ENCODE measurements at places on chromosomes 12 and 14.

DNA sequence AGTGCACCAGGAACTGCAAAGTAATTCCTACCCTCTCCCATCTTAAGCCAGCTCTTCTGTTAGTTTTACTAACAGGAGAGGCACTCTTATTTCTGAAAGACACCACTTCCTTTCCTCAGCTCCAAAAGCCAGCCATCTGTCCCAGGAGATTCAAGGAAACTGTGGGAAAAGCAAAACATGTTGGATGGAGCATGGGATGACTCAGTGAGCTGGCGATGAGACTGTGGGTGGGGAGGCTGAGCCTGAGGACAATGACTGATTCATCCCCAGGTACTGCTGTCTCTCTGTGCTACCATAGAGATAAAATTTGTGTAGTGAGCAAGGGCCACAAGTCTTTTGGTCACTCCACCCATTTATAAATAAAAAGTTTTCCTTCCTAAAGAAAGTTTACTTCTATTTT, 141.4 kb downstream of the MYRFL start:
- no peak for DNase-seq

DNA sequence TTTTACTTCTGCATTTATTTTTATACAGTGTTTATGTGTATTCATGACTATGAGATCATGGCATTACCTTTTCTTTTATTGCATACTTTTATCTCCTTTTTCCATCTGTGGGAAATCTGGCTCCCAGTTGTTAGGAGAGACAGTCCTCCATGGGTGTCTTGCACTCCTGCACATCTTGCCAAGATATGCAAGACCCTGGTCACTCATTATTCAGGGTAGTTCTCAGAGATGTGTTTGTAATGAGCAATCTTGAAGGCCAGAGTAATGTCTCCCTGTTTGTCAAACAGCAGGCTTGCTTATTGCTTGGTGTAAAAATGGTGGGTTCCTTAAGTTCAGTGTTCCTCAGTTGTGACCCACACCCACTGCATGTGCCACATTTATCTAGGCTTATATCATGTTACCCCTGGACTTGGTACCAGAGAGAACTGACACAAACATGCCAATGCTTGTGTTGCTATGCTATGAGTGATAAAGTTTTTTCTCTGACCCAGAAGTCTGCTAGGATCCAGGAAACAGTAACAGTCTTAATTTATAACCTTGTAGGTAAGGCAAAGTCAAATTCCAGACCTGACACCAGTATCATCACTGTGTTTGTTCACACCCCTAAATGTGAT, 36.8 kb downstream of the PPHLN1 start:
- no peak for DNase-seq

GRCh38 chr12:68242777-68243176, 10.6 kb downstream of the IL22 start:
- no peak for DNase-seq

DNA sequence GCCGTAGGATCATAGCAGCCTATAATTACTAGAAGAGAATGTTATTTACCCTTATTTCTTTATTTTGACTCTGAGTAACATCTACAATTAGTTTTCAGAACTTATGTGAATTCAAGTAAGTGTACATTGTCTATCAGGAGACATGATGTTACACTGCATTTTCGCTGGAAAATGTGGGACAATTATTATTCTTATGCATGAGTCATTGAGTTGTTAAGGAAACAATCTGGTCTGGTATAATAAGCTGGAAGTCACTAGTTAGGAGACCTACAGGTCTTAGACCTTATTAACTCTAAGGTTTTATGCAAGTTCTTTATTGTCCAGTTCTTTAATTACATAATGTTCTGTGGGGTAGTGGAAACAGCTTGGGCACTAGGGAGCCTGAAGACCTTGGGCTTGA, 5.8 kb downstream of the KTN1 start:
- no peak for DNase-seq

DNA sequence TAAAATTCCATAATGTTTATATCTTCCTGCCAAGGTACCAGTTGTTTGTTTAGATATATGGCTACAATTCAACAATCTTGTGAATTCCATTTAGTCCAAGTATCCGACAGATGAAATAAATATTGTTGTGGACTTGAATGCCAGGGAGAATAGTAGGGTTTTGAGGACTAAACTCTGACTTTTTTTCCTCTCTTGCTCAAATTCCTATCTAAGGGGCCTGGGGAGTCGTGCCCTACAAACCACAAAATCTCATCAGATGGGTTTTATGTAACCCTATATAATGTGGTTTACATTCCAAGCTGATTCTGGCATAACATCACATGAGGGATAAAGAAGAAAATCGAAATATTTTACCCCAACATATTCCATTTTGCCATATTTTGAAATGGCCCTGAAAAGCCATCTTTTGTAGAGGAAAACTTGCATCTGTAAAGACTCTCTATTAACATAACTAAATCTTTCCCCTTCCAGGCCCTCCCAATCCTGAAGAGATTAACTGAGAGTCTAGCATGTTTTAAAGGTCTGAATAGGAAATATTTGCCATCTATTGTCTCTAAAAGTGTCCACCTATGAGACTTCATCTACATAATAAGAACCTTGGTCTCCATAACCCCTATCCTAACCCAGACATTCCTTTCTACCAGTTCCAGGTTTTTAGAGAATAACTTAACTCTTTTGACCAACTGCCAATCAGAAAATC, 184.7 kb upstream of the KITLG start:
- DNase-seq: no peak

- no peak for DNase-seq
Observed at GRCh38 chr14:65095633-65096205, 6.6 kb downstream of the MAX start.

- DNase-seq: no peak
Observed at GRCh38 chr14:51609955-51610283, 41.8 kb upstream of the FRMD6 start.

GRCh38 chr12:40820794-40821484, 128.7 kb downstream of the CNTN1 start:
- DNase-seq: no peak

- DNase-seq: no peak
Observed at GRCh38 chr14:22432348-22432976, 156.6 kb downstream of the DAD1 start.

GRCh38 chr12:3533703-3534386, 42.8 kb downstream of the PRMT8 start:
- no peak for DNase-seq

Measured in GM18507 (cell line).